ENCODE measurements at places on chromosomes 1 and 21.

DNA sequence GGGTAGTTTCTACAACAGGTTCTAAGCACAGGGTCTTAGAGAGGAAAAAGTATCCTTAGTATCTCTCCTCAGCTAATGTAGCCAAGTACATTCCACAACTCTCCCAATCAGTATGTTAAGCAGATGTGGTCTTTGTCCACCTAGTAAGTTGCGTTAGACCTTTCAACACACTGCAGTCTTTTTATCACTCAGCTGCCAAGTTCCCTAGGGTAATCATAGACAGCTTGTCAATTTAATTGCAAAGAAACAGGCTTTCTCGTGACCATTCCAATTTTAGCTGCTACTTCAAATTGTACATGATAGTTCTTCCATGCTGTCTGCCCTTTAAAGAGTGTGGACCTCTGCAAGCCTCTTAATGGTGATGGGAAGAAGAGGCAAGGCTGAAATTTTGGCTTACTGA is 211.8 kb upstream of the PKN2 start:
- no peak for DNase-seq

- DNase-seq, result no peak
These were observed 56.5 kb upstream of the SSBP3 start for GRCh38 chr1:54462597-54463258.

GRCh38 chr1:214927796-214928195 is 154.7 kb upstream of the KCNK2 start:
- no peak for DNase-seq

GRCh38 chr1:201708085-201708512 is 120.9 kb upstream of the IPO9 start:
- DNase-seq, result no peak

- DNase-seq, result no peak
These were observed 15.1 kb upstream of the C1orf87 start for GRCh38 chr1:60088620-60089155.

All from T follicular helper cell (primary cell).